Left hindlimb (tissue), 1 donor: ENCODE measurements at places on chromosomes 2 and 18.

DNA sequence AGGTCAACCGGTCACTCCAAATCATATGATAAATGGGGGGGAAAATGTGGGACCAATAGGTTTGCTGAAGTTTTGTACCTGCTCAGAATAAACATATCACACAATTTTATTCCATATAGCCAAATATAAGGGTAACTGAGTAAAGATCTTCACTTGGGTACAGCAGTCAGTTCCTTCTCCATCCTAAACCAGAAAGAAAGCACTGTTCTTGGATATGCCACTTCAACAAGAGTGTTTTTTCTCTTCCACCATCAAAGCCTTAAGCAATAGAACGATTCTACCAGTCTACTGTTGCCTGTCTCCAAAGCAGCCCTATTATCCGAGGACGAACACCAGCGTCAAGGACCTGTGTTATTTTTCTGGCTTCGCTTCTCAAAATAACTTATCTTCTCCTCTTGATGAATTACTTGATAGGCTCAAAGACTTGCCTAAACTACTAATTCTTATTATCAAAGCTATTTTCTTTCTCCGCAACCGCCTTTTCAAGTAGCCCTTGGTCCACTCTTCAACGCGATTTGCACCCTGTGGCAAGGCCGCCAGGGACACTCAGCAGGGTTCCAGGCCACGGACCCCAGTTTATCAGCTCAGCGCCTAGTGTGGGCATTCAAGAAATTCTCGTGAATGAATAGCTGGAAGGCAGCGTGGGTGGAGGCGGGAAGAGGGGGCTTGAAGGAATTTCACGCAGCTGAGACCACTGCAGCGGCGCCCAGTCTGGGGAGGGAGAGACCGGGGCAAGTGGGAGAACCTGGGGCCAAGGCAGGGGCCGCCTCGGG, 646 bp downstream of the ALS2 start:
- peak; percentile 37 for DNase-seq

GRCh38 chr18:45275367-45276113, 339.7 kb upstream of the SLC14A2 start:
- no peak for DNase-seq

GRCh38 chr18:67485655-67486054, 30.9 kb downstream of the DSEL start:
- no peak for DNase-seq

GRCh38 chr2:56357655-56358295, 174.0 kb downstream of the CCDC85A start:
- no peak for DNase-seq

DNA sequence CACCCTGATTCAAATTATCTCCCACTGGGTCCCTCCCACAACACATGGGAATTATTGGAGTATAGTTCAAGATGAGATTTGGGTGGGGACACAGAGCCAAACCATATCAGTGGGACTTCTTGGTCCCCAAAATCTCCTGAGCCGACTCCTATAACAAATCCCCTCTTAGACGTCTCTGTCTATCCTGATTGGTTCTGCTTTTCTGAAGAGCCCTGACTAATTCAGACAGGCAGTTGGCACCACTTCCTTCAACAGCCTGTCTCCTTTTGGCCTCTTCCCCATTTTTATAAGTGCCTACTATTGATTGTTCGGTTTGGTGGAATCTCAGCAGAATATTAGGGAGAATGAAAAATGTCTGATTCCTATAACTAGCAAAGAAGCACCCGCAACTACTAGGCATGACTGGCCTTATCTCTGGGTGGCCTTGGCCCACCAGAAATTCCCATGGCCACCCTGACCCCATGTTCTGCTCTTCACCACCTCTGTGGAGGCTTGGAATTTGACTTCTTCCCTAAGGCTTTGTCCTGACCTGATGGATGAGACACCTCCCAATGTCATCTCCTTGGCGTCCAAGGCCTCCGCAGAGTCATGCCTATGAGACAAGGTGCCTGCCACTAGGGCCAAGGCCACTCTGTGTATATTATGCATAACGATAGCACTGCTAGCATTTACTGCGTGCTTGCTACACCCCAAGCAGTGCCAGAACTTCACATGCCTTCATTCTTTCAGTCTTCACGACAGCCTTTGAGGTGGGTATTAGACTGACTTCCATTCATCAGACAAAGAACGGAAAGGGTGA, 218.9 kb upstream of the COPS8 start:
- DNase-seq, result no peak

DNA sequence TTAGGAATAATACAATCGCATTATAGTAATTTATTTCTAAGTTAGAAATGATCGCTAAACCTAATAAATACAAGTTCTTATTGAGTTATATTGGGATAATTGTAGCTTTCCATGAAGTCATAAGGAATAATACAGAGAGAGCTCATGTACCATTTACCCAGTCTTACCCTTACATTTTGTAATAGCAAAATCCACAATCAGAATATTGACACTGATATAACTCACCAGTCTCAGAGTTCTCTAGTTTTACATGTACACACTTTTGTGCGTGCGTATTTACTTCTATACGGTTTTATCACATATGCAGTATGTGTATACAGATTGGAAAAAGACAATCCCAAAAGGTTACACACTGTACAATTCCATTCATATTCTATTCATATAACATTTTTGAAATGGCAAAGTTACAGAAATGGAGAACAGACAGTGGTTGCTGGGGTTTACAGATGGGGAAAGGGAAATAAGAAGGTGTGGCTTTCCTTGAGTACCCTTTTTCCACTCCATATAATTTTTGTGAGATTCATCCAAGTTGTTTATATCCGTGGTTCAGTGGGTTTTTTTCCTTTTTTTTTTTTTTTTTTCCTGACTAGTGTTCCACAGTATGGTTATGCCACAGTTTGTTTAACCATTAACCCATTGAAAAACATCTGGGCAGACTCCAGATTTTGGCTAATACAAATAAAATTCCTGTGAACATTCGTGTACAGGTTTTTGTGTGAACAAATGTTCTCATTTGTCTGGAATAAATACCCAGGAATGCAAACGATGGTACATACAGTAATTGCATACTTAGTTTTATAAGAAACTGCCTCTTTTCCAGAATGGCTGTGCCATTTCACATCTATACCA, 117.2 kb downstream of the HNMT start:
- DNase-seq, result no peak

DNA sequence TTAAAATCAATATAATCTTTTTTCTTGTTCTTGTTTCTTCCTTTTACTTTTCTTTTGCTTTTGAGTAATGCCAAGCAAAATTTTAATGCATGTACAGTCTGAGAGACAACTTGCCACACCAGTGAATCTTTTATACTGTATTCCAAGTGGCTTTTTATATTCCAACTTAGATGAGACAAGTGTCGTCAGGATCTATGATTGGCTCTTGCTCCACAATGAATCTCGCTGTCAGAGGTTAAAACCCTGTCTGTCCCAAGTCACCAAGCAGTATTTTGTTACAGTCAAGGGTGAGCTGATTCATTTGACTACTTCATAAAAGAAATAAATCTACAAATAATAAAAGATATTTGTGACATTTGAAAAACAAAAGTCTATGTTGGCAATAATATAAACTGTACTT, at the start of gene MSTN:
Gene MSTN (minus strand): TSS at position 129 of the 400 bp plus-strand sequence. CDS start 133 bp downstream, outside the sequence.
- no peak for DNase-seq

DNA sequence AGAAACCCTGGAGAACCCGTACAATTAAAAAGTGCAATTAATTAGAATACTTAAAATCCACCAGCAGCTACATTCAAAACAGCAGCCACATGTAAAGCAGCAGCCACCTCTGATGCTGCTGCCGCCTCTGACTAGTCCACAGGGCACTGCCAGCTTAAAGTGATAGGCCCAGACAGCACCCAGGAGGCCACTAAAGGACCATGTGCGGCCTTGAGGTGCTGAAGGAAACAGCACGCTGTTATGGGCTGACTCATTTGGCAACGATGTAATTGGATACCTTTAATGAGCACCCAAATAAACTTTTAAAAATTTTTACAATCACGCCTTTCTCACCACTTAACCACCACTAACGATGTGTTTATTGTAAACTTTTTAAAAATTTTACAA, 209.3 kb upstream of the NCKAP5 start:
- no peak for DNase-seq

DNA sequence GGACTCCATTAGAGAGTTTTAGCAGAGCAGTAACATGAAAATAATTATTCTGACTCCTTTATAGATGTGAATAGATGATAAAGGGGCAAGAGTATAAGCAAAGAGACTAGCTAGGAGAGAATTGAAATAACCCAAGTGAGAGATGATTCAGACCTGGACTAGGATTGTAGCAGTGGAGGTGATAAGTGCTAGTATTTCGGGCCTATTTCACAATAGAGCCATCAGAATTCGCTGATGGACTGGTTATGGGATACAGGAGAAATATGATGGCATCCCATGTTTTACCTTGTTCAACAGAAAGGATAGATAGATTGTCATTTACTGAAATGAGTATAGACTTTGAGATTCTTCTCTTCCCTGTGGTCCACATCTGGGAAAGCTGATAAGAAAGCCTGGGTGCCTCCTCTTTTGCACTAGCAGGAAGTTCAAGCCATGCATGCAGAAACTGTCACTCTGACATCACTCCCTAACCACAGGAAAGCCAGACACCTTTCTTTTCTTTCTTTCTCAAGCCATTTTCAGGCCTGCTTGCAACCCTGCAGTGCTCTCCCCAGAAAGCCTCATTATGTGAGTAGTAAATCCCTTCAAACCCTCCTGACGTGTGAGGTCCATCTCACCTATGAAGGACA, 25.3 kb downstream of the DYNAP start:
- DNase-seq, result no peak

- DNase-seq, result no peak
Measured at GRCh38 chr2:105577762-105578161, 166.9 kb upstream of the NCK2 start.

- DNase-seq, result no peak
Measured at GRCh38 chr2:62573137-62573731, 67.2 kb upstream of the TMEM17 start.

DNA sequence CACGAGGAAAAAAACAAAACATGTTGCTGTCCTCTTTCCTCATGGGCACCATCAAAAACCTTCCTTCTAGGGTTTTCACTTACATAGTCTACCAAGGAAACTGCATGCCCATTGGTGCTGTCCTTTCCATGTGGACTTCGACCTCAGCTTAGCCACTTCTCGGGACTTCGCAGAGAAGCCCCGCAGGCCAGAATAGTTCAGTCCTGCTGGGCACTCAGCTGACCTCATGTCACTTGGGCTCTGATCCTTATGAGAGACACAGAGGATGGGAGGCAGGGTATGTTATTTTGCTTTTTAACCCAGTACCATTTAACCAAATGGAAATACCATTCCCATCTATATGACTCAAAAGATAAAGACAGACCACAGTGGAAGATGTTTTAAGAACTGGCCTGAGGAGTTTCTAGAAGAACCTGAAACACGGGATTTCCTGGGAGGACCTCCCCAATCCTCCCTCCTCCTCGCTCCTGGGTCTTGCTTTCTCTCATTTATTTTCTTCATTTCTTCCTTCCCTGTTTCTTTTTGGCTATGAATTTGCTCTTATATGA, 28.4 kb downstream of the AAK1 start:
- no peak for DNase-seq

DNA sequence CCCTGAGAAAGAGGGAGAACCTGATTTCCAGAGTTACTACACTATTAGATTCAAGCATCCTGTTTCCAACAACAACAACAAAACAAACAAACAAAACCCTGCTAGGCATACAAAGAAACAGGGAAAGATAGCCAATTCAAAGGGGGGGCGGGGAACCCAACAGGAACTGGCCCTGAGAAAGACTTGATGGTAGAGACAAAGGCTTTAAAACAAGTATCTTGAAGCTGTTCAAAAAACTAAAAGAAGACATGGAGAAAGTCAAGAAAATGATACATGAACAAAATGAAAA, 147.1 kb downstream of the THADA start:
- no peak for DNase-seq

DNA sequence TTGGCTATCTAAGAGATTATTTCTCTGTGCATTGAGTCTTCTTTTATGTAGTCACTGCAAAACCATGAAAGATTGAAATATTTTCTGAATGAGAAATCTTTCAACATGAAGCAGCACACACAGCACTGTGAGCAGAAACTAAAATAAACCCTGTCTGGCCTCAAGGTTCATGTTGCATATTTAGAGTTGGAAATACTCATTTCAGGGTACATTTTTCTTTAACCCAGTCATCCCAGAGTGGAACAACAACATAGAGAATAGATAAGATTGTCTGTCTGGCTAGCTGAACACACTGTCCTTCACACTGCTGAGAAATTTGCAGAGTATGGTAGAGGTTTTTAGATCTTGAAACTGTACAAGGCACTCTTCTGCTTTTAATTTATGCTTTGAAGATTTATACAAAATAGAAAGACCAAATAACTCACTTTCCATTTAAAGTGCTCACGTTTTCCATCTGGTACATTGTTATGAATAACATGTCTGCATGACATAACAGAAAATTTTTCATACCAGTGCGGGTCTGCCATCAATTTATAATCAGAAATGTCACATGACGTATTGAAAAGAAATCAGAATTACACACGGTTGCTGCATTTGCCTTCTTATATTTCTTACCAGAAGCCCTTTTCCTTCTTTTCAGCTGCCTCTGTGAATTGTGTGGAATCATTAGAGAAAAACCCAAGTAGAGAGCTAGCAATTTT, 25.0 kb upstream of the FN1 start:
- no peak for DNase-seq

DNA sequence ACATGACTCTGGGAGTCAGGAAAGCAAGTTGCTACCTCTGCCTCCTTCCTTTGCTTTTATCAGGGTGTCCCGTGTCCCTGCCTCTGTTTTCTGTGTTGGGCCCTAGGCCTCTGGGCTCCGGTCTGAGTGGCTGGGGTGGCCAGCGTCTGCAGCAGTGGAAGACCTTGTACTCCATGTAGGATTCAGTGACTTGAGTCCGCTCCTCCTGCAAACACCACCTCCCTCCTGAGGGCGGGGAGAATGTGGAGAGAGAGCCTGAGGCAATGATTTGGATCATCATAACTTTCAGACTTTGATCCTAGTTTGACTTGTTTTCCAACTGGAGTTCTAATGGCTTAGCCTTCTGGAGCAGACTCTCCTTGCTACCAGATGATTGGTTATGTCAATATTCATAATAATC, 30.8 kb downstream of the ATP6V1C2 start:
- DNase-seq, result no peak

GRCh38 chr18:9707381-9708056, 582 bp upstream of the RAB31 start:
- no peak for DNase-seq

DNA sequence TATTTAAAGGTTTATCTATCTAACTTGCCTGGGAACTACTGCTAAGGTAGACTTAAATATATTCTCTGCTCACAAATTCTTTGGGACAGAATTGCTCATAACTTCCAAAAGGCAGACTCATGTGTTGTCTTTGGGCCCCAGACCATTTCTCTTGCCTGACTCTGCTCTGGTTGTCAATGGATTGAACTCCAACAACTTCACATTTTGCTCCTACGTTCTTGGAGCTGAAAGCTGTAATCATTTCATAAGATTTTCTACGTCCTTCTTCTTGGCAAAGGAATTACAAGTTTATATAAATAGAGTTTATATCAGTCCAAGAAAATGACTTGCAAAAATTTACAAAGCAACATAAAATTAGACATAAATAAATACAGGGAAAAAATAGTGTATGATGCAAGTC, 32.9 kb upstream of the PPM1B start:
- no peak for DNase-seq

DNA sequence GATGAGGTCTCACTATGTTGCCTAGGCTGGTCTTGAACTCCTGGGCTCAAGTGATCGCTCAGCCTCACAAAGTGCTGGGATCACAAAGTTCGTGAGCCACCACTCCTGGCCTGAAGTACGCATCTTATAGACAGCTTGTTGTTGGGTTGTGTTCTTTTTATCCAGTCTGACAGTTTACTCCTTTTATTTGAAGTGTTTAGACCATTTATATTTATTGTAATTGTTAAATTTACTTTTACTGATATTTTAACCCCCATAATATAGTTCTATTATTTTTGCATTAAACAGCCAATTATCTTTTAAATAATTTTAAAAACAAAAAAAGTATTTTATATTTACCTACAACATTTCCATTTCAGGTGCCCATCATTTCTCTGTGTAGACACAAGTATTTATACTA, 303.0 kb upstream of the HDAC4 start:
- DNase-seq, result no peak
